ENCODE measurements at places on chromosomes 6 and 20. TPM values are rescaled to one million over a fixed set of nuclear protein-coding genes. Genes with fewer than 3 reads are reported as not detected.

MYLK2 gene
- total RNA-seq = 0.69 TPM

GRM1 gene
- 0.17 TPM for total RNA-seq

REM1 gene
- total RNA-seq = 2.8 TPM

DNA sequence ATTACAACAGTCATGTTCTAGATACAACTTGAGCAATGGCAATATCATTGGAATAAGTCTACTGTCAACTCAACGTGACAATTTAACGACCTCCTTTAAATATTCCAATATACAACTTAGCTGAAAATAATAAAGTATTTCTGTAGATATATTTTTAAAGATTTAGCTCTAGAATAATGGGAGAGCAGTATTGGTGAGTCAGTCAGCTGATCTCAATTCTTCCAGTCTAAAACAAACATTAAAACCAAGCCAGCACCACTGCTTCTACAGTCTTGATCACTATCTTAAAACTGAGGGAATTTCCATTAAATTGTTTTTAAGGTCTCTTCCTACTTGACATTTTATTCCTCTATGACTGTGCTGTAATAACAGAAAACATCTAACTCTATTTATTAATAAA lies 38.2 kb downstream of the NOL7 start:
- no peak for DNase-seq
- peaks cover 17% of the 10 kb centered on the region for H3K4me1 ChIP-seq
- no peak overlapping the region for H3K27ac ChIP-seq
- no peak overlapping the region for H3K4me3 ChIP-seq
- H3K36me3 ChIP-seq = no peaks in the 10 kb centered on the region

- H3K27me3 ChIP-seq = no peaks in the 10 kb centered on the region
- peaks cover 5% of the 10 kb centered on the region for H3K4me1 ChIP-seq
- no peak for DNase-seq
- H3K27ac ChIP-seq = no peak overlapping the region
These were observed 10.2 kb upstream of the PERP start for GRCh38 chr6:138117376-138117914.

DNA sequence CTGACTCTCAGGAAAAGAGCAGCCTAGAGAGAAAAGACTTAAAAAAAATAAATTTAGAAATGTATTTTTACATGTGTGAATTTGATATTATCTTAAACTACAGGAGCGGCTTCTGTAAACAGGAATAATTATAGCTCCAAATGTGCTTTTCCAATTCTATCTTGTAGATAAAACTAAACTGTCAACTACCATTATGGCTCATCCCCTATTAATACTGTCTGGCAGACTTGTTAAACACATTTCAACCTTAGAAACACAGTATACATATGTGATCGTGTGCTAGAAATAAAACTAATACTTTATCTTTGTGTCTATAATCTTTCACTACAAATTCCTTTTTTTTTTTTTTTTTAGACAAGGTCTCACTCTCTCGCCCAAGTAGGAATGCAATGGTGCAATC lies 75.8 kb downstream of the CNKSR3 start:
- no peak overlapping the region for H3K27ac ChIP-seq
- no peak overlapping the region for H3K4me3 ChIP-seq
- H3K4me1 ChIP-seq = no peaks in the 10 kb centered on the region
- peaks cover 4% of the 10 kb centered on the region for H3K36me3 ChIP-seq

- H3K4me1 ChIP-seq = no peaks in the 10 kb centered on the region
- no peak for DNase-seq
- no peak overlapping the region for H3K4me3 ChIP-seq
- no peaks in the 10 kb centered on the region for H3K36me3 ChIP-seq
These were observed 2.7 kb upstream of the SIRPG start for GRCh38 chr20:1660246-1660645.

DNA sequence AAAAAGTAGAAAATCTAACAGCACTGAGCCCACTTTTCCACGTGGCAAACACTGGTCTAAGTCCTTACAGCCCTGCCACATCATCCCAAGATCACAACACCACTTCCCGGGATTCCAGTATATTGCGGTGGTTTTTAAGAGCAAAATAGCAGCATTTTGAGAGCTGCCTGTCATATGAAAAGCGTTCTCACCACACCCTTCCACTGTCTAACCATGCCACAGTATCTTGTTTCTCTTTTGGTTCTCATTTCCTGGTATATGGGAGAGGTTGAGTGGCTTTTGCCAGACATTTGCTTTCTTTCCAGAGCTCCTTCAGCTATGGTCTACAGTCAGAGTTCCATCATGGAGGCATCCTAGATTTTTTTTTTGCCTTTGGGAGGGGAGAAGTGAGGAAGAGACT lies 243.0 kb downstream of the TSHZ2 start:
- no peaks in the 10 kb centered on the region for H3K4me1 ChIP-seq
- DNase-seq = no peak
- peaks cover 4% of the 10 kb centered on the region for H3K27me3 ChIP-seq
- H3K27ac ChIP-seq = no peak overlapping the region
- H3K4me3 ChIP-seq = no peak overlapping the region

DNA sequence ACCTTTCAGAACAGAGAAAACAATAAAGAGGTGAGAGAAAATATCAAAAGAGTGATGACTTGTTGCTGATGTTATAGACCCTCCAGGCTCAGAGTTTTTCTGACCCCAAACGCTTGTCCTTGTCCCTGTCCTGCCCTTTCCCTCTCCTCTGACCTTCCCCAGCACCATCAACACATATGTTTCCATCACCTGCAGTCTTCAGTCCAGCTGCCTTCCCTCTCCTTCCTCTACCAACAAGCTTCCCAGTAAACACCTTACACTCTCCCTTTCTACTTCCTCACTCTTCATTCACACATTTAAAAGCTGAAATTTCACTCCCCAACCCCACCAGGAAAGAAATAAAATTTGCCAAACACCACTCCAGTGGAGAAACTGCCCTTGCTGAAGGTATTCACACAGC lies 25.4 kb upstream of the AFDN start:
- peaks cover 44% of the 10 kb centered on the region for H3K4me1 ChIP-seq
- peak overlapping the region; percentile 71 for H3K27ac ChIP-seq
- no peak for DNase-seq
- peak overlapping the region; percentile 4 for H3K4me3 ChIP-seq

DNA sequence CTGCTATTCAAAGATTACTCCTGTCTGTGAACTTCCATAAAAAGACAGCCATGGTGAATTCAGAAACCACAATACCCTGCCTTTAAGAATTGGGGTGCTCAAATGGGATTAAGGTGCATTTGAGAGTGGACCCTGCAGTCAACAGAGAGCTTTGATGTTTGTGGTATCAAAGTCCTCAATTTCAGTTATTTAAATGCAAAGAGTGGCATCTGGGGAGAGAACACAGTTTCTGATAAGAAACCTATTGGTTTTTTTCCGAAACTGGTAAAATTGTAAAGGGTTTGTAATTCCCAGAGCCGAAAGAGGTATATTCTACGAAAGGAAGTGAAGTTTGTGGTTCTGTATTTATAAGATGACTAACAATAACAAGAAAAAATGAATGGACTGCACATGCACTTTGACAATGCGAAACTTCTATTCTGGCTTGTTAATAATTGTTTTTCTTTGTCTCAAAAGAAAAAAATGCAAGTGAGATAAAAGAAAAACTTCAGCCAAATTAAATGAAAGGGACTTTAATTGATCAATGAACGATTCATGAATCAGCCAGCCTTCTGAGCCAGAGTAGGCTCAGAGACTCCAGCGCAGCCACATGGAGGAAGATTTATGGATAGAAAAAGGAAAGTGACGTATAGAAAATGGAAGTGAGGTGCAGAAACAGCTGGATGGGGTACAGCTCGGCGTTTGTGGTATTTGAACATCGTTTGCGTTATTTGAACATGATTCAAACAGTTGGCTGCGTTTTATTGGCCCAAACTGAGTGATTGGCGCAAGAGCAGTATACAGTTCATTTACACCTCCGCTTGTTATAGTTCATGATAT lies 70.5 kb upstream of the DUSP22 start:
- H3K27ac ChIP-seq = no peak overlapping the region
- H3K4me3 ChIP-seq = no peak overlapping the region
- DNase-seq = no peak
- no peaks in the 10 kb centered on the region for H3K36me3 ChIP-seq
- peaks cover 1% of the 10 kb centered on the region for H3K4me1 ChIP-seq
- H3K27me3 ChIP-seq = no peaks in the 10 kb centered on the region

DNA sequence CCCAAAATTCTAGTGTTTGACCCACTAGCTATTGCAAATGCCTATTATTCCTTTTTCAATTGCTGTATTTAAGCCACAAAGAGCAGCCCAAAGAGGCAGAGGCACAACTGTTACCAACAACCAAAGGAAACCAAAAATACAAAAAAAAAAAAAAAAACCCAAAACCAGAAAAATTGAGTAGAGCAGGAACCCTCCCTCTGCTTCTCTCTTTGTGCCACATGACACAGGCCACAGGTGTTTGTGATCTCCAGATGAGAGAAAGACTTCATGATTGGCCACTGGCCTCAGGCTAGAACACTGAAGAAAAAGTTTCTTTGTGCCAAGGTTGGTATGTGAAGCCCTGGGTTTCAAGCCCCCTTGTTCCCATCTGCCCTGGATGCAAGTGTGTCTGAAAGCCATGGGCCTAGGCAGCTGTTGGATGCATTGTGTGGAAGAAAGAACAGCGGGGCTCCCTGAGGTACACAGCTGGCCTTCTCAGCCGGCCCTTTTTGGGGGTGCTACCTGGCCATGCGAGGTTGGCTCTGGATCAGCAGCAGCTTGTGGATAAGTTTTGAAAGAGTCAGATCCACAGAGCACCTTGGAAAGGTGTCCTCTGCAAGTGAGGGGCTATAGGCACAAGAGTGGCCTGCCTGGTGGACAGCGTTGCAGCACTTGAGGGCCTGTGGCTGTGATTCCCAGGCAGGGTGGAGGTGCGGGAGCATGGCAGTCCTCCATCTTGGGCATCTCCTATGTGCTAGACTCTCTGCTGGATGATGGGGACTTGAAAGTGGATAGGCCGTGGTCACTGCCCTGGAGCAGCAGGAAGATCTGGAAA lies 204.5 kb downstream of the ZDHHC14 start:
- H3K4me1 ChIP-seq = no peaks in the 10 kb centered on the region
- DNase-seq = no peak
- H3K27me3 ChIP-seq = peaks cover 3% of the 10 kb centered on the region
- no peak overlapping the region for H3K27ac ChIP-seq
- peaks cover 7% of the 10 kb centered on the region for H3K36me3 ChIP-seq
- H3K4me3 ChIP-seq = no peak overlapping the region

DNA sequence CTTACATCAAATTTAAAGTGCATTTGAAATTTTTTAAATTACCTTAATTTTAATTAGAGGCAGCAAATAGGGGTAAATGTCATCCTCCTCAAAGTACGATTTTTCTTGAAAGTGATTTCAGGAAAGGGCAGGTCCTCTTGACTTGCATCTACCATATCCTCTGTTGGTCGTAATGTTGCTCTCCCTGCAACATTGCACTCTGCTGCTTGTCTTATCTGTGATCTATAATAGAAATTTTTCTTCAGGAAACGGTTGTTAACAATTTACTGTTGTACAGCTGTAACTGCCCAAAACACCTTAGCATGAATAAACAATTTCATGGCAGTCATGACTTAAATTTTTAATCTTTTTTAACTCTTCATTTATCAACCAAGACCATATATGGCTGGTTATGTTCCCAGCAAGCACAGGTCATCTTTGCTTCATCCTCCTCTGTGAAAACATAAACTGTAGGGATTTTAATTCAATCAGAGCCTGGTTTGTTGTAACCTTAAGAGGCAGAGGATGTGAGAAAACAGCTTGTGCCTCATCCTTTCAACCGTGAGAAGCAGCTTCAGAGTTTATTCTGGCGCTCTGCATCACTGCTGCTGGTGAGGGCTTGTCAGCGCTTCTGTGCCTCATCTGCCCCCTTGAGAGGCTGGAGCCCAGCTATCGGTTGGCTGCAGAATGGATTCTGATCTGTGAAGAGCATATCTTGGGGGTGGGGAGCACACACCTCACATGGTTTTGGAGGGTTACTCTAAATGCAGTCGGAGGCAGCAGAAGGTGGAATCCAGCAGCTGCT lies 56.0 kb downstream of the CTNNBL1 start:
- peak overlapping the region; percentile 97 for H3K27ac ChIP-seq
- peak overlapping the region; percentile 83 for H3K4me3 ChIP-seq
- DNase-seq = peak; percentile 67

GRCh38 chr6:156875062-156875461 lies 97.9 kb downstream of the ARID1B start:
- H3K27ac ChIP-seq = no peak overlapping the region
- H3K4me1 ChIP-seq = peaks cover 64% of the 10 kb centered on the region
- H3K36me3 ChIP-seq = no peaks in the 10 kb centered on the region
- DNase-seq = no peak

- H3K27ac ChIP-seq = peak overlapping the region; percentile 48
- peaks cover 19% of the 10 kb centered on the region for H3K4me1 ChIP-seq
- DNase-seq = no peak
- H3K4me3 ChIP-seq = peak overlapping the region; percentile 35
- no peaks in the 10 kb centered on the region for H3K36me3 ChIP-seq
These were observed 3.1 kb upstream of the TAF8 start for GRCh38 chr6:42047213-42047590.

DNA sequence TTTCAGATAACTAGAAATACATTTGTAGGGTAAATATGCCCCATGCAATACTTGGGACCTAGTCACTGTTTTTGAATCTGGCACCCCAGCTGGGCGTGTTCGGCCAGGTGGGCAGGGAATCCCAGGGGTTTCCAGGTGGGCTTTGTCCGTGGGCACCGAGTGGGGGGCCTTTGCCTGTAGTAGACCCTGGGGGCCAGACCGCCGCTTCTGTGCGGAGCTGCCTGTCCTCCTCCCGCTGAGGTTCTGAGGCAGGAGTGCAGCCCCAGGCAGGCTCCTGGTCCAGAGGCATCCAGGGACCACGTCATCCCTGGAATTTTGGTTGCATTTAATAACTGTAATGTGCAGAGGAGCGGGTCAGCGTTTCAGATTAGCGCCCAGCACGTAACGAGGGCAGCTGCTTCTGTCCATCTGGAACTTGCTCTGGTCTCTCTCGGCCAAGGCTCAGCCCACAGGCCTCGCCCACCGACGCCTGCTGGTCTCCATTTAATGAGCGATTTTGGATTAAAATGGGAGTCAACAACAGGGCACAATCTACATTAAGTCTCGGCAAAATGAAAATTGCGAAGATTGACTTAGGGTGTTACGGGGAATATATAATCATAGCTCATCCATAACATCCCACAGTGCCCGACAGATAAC lies 12.8 kb downstream of the BHLHE23 start:
- peak; percentile 13 for DNase-seq
- no peaks in the 10 kb centered on the region for H3K36me3 ChIP-seq
- peaks cover 44% of the 10 kb centered on the region for H3K4me1 ChIP-seq
- peak overlapping the region; percentile 49 for H3K4me3 ChIP-seq
- peak overlapping the region; percentile 76 for H3K27ac ChIP-seq

GRCh38 chr6:109736273-109737025 lies 45.4 kb downstream of the FIG4 start:
- H3K36me3 ChIP-seq = peaks cover 6% of the 10 kb centered on the region
- peaks cover 11% of the 10 kb centered on the region for H3K4me1 ChIP-seq
- H3K27me3 ChIP-seq = peaks cover 2% of the 10 kb centered on the region
- H3K4me3 ChIP-seq = no peak overlapping the region
- no peak overlapping the region for H3K27ac ChIP-seq

GRCh38 chr6:152054441-152054840 lies 247.0 kb downstream of the ESR1 start:
- DNase-seq = no peak
- H3K27me3 ChIP-seq = no peaks in the 10 kb centered on the region
- no peaks in the 10 kb centered on the region for H3K36me3 ChIP-seq
- no peaks in the 10 kb centered on the region for H3K4me1 ChIP-seq
- H3K27ac ChIP-seq = no peak overlapping the region

All from glutamatergic neuron (in vitro differentiated cells).